ENCODE measurements at places on chromosomes 13 and 19.

DNA sequence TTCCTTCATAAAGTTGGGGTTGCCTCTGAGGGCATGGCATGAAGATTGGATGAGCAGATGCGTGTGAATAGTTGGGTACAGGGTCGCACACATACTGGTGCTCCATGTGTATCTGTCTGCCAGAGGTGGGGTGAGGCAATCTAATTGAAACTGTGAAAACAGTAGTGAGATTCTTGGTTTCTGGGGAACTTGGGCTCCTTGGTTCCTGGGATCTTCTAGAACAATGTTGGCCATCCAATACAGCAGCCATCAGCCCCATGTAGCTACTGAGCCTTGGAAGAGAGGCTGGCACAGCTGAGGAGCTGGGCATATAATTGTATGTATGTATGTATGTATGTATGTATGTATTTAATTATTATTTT, 616 bp downstream of the FCHO1 start:
- DNase-seq: no peak

DNA sequence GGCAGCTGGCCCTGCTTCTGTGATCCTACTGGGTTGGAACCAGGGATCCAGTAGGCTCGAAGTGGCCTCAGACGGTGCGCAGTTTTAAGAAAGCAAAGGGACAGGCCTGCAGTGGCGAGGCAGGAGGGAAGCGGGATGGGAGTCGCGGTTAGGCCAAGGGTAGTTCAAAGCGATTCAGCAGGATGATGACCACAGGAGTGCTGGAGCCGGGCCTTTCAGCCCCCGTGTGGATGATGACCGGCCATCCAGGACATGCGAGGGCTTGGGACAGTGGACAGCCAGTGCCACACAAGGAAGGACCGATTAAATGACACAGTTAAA, 854 bp downstream of the RNASEH2B start:
- peak; percentile 65 for DNase-seq

GRCh38 chr19:48777720-48778119, 22.4 kb downstream of the FGF21 start:
- DNase-seq: no peak

DNA sequence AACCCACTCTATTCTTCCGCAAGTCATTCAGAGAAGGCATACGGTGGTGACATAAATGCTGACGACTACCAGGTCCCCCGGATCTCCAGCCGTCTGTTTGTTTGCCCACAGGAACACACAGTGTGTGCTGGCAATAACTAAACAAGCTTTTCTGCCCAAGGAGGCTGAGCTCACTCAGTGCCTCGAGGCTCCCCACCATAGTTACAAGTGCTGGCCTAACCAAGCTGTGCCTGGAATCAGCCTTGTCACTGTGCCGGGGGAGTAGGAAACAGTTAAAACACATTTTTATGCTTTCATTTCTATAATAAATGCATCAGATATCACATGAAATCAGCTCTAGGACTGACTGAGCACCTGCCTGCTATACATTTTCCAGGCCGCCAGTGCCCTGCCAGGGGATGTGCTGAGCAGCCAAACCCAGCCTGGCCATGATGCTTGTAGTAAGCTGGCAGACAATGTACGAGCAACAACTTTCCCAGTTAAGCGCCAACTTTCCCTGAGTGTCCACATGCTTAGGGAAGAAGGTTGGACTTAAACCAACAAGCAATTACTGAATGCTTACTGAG, 28.1 kb downstream of the BRD4 start:
- DNase-seq: no peak

DNA sequence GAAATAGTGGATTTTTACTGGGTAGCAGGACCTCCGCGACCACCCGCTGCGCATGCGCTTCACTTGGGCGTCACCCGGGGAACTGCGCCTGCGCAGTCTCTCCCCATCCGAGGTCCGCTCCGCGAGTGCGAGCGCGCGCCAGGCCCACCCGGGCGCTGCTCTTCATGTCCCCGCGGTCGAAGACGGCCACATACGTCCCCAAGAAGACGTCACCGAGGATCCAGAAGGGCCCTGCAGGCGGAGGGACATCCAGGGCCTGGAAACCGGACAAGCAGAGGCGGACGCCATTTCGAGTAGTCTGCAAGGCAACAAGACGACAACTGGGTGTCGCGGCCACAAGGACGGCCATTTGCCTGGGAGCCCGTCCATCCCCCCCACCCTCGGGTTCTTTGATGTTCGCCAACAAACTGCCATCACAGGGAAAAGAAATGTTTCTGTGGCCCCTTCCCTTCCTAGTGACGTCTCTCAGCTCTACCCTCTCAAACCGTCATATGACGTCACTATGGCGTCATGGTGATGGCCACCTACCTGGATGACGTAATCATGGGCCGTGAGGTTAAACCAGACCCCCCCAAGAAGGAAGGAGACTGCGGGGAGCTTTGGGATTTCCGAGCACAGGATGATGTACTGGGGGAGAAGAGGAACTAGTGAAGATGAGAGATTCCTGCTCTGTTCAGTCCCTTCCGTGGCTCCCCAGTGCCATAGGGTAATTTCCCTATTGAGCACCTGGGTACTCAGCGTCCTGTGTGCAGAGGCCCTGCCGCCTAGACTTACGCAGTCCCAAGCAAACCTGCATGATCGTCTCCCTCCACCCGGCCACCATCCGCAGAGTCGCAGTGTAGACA, 6.7 kb downstream of the NAPSA start:
- DNase-seq: peak; percentile 57

DNA sequence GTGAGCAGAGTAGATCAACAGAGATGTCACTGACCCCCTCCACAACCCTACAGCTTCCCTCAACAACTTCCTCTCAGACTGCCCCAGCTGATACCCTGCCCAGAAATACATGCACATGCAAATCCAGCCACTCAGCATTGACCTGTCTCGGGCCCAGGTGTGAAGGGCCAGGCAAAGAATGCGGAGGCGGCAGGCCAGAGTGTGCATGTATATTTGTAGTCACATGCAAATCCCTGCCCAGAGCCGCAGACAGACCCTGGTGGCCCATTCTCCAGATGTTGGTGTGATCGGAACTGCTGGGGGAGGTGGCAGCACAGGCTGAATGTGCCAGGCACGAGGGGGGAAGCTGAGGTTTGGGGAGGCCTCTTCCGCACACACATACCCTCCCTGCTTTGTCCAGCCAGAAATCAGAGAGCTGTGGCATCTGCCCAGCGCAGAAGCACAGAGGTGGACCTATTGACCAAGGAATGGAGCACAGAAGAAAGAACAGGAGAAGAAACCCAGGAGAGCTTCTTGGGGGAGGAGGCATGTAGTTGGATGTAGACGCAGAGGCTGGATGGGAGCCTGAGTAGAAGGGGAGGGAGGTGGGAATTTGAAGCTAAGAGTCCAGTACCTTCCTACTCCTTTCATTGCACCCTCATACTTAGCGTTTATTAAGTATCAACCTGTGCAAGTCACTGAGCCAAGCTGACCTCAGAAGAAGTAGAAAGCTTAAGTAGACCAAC, 14.4 kb downstream of the MEF2B start:
- DNase-seq: no peak

GRCh38 chr13:72565893-72566292, 161.5 kb downstream of the MZT1 start:
- DNase-seq: peak; percentile 16

DNA sequence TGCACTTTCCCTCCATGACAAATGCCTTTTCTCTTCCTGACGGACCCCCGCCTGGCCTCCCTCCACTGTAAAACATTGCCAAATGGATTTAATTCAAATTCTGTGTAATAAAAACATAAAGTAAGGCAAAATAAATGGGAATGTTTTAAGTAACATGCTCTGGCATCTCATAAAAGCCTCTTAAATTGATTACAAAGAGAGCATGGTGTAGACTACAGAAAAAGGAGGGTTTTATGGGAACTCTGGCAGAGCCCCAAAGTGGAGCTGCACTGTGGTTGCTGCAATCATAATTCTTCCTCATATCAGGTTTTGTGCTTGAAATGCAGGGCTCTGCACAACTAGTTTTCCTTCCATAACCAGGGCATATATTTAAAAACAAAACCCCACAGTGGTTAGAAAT, 44.3 kb upstream of the SIAH3 start:
- DNase-seq: no peak

GRCh38 chr13:108375772-108376171, 106.3 kb downstream of the TNFSF13B start:
- DNase-seq: no peak

- no peak for DNase-seq
Observed at GRCh38 chr19:48043675-48044258, at the start of gene CABP5. Gene CABP5, minus strand, starts transcription at chr19:48044079. Its CDS starts 157 bp downstream, at chr19:48043922.

GRCh38 chr19:1093811-1094553, 1.2 kb downstream of the POLR2E start:
- no peak for DNase-seq

GRCh38 chr19:41172297-41173164, 20.5 kb upstream of the CYP2S1 start:
- DNase-seq: no peak

DNA sequence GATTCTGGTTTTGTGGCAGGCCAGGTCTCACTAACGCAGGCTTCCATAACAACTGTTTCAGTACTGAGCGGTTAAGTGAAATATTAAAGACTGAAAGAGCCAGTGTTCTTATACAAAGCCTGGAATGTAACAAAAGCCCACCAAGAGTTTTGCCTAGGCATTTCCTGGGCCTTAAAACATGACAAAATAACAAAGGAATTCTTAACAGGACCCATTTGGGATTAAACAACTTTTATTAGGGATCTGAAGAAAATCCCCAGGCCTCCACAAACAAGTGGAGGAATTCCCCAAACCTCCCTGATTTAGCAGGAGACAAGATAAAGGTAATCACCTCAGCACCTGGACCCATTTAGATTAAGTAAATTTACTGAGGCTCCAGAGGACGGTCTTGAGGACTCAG, 799.7 kb upstream of the SPRY2 start:
- DNase-seq: no peak

GRCh38 chr19:52214241-52214640, 24.4 kb downstream of the PPP2R1A start:
- DNase-seq: no peak

DNA sequence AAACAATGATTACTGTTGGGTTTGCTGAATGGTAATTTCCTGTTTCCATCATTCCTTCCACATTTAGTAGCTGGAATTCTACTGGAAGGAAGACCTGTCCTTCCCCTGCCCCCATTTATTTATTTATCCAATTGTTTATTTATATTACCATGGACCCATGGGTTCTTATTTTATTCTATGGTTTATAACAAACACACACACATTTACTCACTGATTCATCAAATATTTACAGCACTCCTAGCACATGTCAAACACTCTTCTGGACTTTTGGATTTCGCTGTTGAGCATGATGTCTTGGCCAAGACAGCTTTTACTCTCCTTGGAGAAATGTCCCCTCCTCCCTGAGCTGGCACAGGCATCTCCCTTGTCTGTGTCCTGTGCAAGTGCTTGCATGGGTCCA, 227.8 kb upstream of the MAB21L1 start:
- DNase-seq: no peak

DNA sequence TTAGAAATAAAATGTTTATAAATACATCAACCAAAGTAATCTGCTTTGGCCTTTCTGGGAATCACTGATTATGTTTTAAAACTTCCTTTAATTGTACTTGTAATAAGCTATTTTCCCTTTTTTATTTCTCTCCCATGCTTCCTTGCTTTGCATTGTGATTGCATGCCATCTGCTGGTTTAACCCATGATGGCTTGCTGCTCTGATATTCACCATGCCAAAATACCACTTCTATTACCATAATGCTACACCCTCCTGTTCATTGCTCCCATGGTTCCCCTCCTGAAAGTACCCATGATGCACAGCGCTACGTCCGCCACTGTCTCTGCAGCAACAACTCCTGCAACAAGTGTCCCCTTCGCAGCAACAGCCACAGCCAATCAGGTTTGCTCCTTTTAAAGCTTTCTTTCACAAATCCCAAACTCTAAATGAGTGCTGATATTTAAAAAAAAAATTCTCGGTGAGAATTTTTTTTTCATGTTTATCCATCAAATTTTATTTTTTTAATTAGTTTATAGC, 67.7 kb upstream of the RAP2A start:
- DNase-seq: no peak

DNA sequence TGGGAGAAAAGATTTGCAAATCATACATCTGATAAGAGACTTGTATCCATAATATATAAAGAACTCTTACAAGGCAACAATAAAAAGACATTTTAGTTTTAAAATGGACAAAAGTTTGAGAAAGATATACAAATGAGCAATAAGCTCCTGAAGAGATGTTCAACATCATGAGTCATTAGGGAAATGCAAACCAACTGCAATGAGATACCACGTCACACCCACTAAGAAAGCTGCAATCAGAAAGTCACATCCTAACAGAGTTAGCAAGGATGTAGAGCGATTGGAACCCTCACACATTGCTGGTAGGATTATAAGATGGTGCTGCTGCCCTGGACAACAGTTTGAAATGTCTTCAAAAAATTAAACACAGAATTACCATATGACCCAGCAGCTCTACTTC, 50.3 kb downstream of the GSX1 start:
- no peak for DNase-seq

DNA sequence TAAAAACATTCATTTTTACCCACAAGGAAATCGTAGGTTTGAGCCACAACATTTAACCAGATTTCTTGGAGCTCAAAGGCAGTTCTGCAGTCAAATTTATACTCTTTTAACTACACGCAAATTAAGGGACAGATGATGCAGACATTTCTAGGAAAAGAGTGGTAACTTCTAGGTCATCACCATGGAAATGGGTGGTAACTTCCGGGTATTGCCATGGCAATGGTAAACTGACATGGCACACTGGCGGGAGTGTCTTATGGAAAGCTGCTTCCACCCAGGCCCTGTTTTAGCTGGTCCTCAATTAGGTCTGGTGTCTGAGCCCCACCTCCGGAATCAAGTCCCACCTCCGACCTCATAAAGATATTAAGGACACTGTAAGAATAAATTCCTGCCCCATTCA, 10.4 kb upstream of the LYPD5 start:
- no peak for DNase-seq

DNA sequence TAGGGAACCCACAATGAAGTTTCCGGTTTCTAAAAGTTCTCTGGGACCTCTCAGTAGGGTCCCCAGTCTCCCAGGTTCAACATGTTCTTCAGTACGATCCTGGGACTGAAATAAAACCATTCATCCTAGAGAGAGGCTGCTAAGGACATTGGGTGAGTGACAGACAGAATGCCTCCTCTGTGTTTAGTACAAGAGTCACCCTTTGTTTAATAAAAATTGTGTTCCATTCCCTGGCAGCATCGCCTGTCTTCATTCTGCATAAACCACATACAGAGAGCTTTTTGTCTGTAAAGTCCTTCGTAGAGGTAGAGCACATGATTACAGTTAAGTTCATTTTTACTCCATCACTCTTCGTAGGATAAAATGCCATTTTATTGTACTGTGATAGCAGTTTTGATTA, 95.3 kb upstream of the GPR12 start:
- DNase-seq: no peak

DNA sequence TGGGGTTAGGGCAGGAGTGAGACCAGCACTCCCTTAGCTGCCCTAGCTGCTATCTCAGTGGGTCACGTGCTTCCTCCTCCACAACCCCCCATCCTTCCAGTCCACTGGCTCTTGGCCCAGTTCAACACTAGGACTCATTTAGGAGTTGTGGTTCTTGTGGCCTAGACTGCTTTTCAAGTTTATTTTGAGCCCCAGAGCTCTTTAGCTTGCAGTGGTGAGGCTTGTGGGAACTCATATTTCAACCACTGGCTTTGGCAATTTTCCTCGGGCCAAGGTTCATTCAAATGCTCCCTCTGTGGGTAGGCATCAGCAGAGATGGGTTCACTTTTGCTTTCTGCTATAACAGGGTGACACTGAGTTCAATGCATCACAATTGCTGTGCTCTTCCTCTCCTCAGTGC, 436.2 kb upstream of the SLITRK5 start:
- DNase-seq: no peak
